CD8-positive, alpha-beta memory T cell (primary cell): ENCODE measurements at places on chromosomes 1 and 21. TPM values are rescaled to one million over a fixed set of nuclear protein-coding genes. Genes with fewer than 3 reads are reported as not detected.

DNA sequence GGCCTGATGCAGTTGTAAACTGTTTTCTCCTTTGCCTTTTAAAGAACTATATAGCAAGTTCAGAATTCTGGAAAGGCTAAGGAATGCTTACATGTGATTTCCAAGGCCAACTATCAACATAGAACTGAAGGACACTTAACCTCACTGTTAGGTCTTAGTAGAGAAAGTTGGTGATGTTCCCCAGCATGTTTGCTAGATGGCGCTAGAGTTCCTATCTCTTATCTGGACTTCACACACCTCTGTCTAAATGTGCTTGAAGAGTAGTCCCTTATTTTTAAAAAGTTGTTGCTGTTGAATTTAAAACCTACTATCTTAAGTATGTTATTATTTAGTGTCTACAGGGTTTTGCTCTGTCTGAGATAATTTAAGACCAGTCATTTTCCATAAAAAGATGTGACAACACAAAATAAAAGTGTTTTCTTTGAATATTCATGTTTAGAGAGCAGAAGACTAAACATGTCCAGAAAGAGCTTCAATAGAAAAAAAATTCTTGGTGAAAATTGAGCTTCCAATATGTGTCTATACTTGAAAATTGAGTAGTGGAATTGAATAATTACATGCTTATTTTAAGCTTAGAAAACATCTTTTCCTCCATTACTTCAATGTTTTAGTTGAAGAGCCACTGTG is 237.3 kb downstream of the S1PR1 start:
- no peaks in the 10 kb centered on the region for H3K4me1 ChIP-seq
- no peak overlapping the region for H3K4me3 ChIP-seq
- no peaks in the 10 kb centered on the region for H3K27me3 ChIP-seq
- no peaks in the 10 kb centered on the region for H3K36me3 ChIP-seq

- no peaks in the 10 kb centered on the region for H3K27me3 ChIP-seq
- no peaks in the 10 kb centered on the region for H3K4me1 ChIP-seq
- DNase-seq, result no peak
These were observed 161.1 kb downstream of the KCTD3 start for GRCh38 chr1:215728169-215728568.

DNA sequence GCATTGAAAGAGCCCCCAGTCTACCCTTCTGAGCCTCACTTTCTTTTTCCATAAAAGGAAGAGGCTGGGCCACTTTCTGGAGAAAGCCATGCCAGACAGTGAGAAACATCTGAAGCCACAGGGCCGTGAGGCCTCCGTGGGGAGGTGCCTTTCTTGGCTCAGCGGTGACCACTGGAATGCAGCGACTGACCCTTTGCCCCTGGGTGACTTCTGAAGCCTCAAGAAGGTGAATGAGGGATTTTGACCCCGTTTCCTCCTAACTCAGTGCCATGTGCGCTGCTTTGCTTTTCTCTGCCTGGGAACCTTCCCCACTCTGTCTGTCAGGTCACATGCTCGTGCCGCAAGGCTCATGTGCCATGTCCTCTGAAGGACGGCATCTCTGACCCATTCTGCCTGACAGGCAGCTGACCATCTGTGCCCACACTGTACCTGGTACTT is 44.7 kb upstream of the A3GALT2 start:
- H3K4me3 ChIP-seq, result no peak overlapping the region
- no peak for DNase-seq
- H3K27ac ChIP-seq, result no peak overlapping the region
- H3K4me1 ChIP-seq, result no peaks in the 10 kb centered on the region

GRCh38 chr1:181099152-181100014 is 10.9 kb downstream of the IER5 start:
- no peak for DNase-seq
- H3K36me3 ChIP-seq, result no peaks in the 10 kb centered on the region
- no peak overlapping the region for H3K4me3 ChIP-seq
- H3K4me1 ChIP-seq, result peaks cover 33% of the 10 kb centered on the region

DNA sequence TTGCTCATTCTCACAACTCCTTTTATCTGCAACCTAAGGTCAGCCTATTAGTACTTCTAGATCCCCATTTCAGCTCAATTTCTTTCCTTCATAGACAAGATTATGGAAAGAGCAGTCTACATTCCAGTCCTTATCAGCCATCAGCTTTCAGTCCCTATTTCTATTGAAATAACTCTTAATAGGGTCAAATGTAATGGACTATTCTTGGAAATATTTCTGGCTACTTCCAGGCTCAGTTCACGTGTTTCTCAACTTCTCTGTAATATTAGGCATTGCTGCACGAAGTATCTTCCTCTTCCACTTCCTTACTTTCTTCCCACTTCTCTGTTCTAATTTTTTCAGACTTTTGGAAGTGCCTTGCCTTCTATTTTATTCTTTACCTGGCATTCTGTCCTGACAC is 232.9 kb upstream of the USP25 start:
- no peak overlapping the region for H3K27ac ChIP-seq
- no peaks in the 10 kb centered on the region for H3K27me3 ChIP-seq
- H3K4me1 ChIP-seq, result no peaks in the 10 kb centered on the region
- no peaks in the 10 kb centered on the region for H3K36me3 ChIP-seq

GRCh38 chr21:44984792-44985440 is 45.1 kb downstream of the SLX9 start:
- peak; percentile 39 for DNase-seq
- H3K4me1 ChIP-seq, result no peaks in the 10 kb centered on the region
- no peaks in the 10 kb centered on the region for H3K27me3 ChIP-seq
- H3K27ac ChIP-seq, result no peak overlapping the region
- no peak overlapping the region for H3K4me3 ChIP-seq

- H3K36me3 ChIP-seq, result no peaks in the 10 kb centered on the region
- no peak overlapping the region for H3K27ac ChIP-seq
- no peak for DNase-seq
- H3K4me1 ChIP-seq, result no peaks in the 10 kb centered on the region
These were observed 440.4 kb upstream of the ADAMTS5 start for GRCh38 chr21:27407271-27407670.

GRCh38 chr21:22516230-22516629 is 1518.0 kb downstream of the NCAM2 start:
- no peak overlapping the region for H3K4me3 ChIP-seq
- no peaks in the 10 kb centered on the region for H3K36me3 ChIP-seq
- no peak overlapping the region for H3K27ac ChIP-seq
- H3K4me1 ChIP-seq, result no peaks in the 10 kb centered on the region
- H3K27me3 ChIP-seq, result no peaks in the 10 kb centered on the region

DNA sequence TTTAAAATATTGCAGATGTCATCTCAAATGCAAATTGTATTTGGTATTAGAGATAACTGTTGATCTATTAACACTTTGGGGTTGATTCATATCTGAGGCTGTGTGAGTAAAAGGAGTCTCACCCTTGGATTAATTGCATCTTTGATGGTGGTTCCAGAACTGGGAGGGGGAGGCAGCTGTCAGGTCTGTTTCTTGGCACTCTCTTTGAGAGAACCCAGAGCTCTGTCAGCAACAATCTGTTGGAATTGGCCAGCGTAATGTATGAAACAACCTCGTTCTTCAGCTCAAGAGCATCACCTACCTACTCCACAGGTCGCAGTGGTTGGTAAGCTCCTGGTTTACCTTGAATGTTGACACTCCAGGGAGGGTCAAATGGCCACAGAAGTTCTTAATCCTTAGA is 424.1 kb downstream of the CAMTA1 start:
- no peak overlapping the region for H3K27ac ChIP-seq
- H3K36me3 ChIP-seq, result no peaks in the 10 kb centered on the region
- H3K4me1 ChIP-seq, result no peaks in the 10 kb centered on the region
- H3K4me3 ChIP-seq, result no peak overlapping the region

DNA sequence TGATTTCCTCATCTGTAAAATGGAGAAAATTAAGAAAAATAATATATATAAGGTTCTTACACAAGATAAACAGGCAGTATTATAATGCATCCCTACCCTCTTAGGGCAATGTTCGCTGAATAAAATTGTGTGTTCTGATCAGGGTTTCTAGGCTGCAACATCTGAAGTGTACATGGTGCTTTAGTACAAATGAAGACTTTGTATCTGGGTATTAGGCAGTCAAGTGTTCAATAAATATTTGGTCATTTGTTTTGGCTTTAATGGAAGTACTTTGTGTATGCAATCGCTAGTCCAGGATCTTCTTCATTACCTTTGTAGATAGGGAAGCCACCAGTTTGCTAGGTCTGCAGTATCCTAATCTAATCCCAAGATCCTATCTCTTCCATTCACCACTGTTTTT is 28.1 kb downstream of the DNASE2B start:
- H3K36me3 ChIP-seq, result no peaks in the 10 kb centered on the region
- H3K4me3 ChIP-seq, result no peak overlapping the region
- DNase-seq, result no peak
- no peaks in the 10 kb centered on the region for H3K4me1 ChIP-seq

GRCh38 chr1:151367658-151368392 is 4.7 kb downstream of the SELENBP1 start:
- no peak for DNase-seq
- H3K4me3 ChIP-seq, result no peak overlapping the region
- H3K36me3 ChIP-seq, result no peaks in the 10 kb centered on the region
- no peak overlapping the region for H3K27ac ChIP-seq
- H3K27me3 ChIP-seq, result no peaks in the 10 kb centered on the region

GRCh38 chr1:169149555-169150286 is 43.2 kb downstream of the ATP1B1 start:
- H3K27ac ChIP-seq, result no peak overlapping the region
- H3K4me3 ChIP-seq, result no peak overlapping the region
- no peak for DNase-seq
- H3K4me1 ChIP-seq, result no peaks in the 10 kb centered on the region
- no peaks in the 10 kb centered on the region for H3K36me3 ChIP-seq

DNA sequence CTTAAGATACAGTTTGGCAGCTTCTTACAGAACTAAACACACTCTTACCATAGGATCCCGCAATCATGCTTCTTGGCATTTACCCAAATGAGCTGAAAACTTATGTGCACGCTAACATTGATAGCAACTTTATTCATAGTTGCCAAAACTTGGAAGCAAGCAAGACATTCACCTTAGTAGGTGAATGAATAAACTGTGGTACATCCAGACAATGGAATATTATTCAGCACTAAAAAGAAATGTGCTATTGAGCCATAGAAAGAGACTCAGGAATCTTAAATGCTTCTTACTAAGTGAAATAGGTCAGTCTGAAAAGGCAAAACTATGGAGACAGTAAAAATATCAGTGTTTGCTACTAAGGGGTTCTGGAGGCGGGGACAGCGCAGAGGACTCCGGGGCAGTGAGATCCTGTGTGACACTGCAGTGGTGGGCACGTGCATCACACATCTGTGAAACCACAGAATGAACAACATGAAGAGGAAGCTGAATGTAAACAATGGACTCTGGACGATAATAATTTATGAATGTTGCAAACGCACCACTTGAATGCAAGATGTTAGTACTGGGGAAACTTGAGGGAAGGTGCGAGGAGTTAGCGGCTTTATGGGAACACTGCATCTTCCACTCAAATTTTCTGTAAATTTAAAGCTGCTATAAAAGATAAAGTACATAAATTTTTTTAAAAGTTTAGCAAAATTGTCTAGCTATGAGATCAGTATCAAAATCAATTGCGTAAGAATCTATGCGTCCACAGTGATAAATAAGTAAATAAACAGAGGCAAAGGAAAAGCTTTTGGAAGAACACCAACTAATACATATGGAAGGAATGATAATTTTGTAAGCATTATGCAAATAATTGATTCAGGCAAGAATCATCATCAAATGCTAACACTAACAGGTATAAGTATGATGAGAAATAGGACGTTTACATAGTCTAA is 15.4 kb upstream of the SPATC1L start:
- H3K27me3 ChIP-seq, result no peaks in the 10 kb centered on the region
- peaks cover 13% of the 10 kb centered on the region for H3K36me3 ChIP-seq
- H3K4me1 ChIP-seq, result no peaks in the 10 kb centered on the region
- DNase-seq, result no peak
- H3K4me3 ChIP-seq, result no peak overlapping the region

DNA sequence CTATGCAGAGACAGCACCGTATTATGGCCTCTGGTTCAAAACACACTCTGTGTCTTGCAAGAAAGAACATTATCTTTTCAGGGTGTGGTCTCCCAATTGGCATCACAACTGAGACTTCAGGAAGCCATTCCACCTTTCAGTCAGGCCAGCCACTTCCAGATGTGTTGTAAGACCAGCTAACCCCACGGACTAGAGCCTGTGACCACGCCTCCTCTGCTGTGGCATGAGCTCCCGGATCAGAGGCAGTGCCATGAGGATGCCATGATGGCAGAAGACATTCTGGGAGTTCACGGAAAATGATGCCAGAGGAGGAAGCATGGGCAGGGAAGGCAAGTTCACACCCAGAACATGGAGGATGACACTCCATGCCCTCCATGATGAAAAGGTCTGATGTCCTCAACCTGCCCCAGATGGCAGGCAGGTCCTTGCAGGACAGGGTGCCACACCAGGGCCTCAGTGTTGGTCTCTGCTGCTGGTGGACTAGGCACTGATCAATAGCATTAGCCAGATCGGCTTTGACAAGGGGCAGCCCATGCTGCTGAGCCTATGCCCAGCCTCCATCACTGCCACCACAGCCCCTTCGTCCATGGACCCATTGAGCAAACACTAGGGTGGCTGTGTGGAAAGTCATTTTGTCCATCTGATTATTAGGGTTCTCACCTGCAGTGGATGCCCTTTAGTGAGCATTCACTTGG is 341.6 kb downstream of the MATN1 start:
- no peak overlapping the region for H3K4me3 ChIP-seq
- DNase-seq, result no peak
- H3K27ac ChIP-seq, result no peak overlapping the region
- no peaks in the 10 kb centered on the region for H3K36me3 ChIP-seq

GRCh38 chr1:19668888-19669287 is 4.2 kb downstream of the HTR6 start:
- no peaks in the 10 kb centered on the region for H3K36me3 ChIP-seq
- no peak overlapping the region for H3K4me3 ChIP-seq
- peaks cover 7% of the 10 kb centered on the region for H3K4me1 ChIP-seq
- no peak for DNase-seq
- peaks cover 5% of the 10 kb centered on the region for H3K27me3 ChIP-seq
- no peak overlapping the region for H3K27ac ChIP-seq

DNA sequence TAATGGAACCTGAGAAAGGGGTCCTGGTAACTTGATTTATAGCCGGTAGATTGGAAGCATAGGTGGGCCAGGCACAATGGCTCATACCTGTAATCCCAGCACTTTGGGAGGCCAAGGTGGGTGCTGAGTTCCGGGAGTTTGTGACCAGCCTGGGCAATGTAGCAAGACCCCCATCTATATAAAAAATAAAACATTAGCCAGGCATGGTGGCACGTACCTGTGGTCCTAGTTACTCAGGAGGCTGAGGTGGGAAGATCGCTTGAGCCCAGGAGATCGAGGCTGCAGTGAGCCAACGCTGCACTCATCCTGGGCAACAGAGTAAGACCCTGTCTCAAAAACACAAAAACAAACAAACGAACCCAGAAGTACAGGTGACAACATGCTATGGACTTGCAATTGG is 76.5 kb downstream of the ZNF281 start:
- H3K4me1 ChIP-seq, result peaks cover 15% of the 10 kb centered on the region
- no peak overlapping the region for H3K27ac ChIP-seq
- no peak for DNase-seq
- no peaks in the 10 kb centered on the region for H3K36me3 ChIP-seq
- no peak overlapping the region for H3K4me3 ChIP-seq
- no peaks in the 10 kb centered on the region for H3K27me3 ChIP-seq

Gene STYXL2
- not detected for total RNA-seq

Gene OR2G6
- total RNA-seq, result not detected

Gene VAV3
- 4.7 TPM for total RNA-seq

Gene C1QA
- total RNA-seq, result 0.22 TPM

Gene S100A11
- 257 TPM for total RNA-seq

Gene SLC37A1
- total RNA-seq, result 16.9 TPM
